ENCODE measurements at places on chromosomes 7 and 10. TPM values are rescaled to one million over a fixed set of nuclear protein-coding genes. Genes with fewer than 3 reads are reported as not detected.

DNA sequence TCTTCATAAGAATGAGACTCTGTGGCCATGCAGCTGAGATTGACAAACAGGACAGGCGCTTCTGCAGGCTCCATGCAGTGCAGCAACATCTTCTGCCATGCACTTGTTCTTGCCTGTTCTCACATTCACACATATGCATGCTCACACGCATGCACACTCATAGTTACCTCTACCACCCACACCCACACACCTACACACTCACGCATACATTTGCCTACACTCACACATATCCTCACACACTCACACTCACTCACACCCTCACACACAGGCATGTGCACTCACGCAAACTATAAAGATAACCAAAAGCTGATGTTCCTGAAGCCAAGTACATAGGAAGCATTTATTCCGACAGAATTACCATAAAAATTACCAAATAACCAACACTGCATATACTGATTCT lies 15.7 kb downstream of the GLI3 start:
- no peaks in the 10 kb centered on the region for H3K4me1 ChIP-seq
- no peak overlapping the region for H3K27ac ChIP-seq
- H3K4me3 ChIP-seq = no peak overlapping the region

GRCh38 chr7:45576249-45576929 lies 2.2 kb downstream of the ADCY1 start:
- H3K4me1 ChIP-seq = no peaks in the 10 kb centered on the region
- H3K27ac ChIP-seq = no peak overlapping the region
- H3K27me3 ChIP-seq = no peaks in the 10 kb centered on the region
- no peak overlapping the region for H3K4me3 ChIP-seq

RELN gene
- not detected for total RNA-seq

GRCh38 chr10:90583416-90583815 lies 274.4 kb downstream of the HTR7 start:
- no peak overlapping the region for H3K4me3 ChIP-seq
- H3K36me3 ChIP-seq = no peaks in the 10 kb centered on the region
- H3K4me1 ChIP-seq = no peaks in the 10 kb centered on the region
- no peak overlapping the region for H3K27ac ChIP-seq
- no peak for DNase-seq

- no peaks in the 10 kb centered on the region for H3K27me3 ChIP-seq
- H3K36me3 ChIP-seq = no peaks in the 10 kb centered on the region
- H3K4me3 ChIP-seq = no peak overlapping the region
- DNase-seq = no peak
- H3K27ac ChIP-seq = no peak overlapping the region
These were observed 36.7 kb upstream of the BNIP3 start for GRCh38 chr10:132018446-132018845.

CUZD1 gene
- 0.34 TPM for total RNA-seq

SPDYE5 gene
- total RNA-seq = not detected

DNA sequence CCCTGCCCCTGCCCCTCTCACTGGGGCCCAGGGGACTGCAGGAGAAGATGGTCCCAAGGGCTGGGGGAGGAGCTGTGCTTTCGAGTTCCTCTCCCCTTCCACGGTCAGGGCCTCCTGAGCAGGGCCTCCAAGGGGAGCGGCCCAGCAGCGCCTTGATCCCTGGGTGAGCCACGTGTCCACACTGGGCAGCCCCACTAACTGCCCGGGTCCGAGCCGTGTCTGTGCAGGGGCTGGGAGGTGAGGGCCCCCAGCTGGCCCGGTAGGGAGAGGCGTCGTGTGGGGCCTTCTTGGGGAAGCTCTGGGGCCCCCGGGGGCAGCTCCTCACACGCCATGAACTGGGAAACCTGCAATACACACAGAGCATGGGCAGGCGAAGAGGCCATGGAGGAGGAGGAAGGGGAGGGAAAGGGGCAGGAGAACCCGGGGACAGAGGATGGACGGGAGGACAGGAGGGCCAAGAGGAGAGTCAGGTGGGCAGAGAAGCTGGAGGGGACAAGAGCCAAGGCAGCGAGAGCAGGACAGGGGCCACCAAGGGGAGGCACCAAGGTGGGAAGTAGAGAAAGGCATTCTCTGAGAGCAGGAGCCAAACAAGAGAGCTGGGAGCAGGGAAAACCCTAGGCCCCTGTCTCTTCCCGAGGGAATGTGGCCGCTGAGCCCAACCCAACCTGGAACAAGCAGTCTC lies 32.8 kb downstream of the KCNH2 start:
- H3K4me3 ChIP-seq = no peak overlapping the region
- H3K36me3 ChIP-seq = no peaks in the 10 kb centered on the region
- no peak overlapping the region for H3K27ac ChIP-seq
- H3K4me1 ChIP-seq = peaks cover 12% of the 10 kb centered on the region
- no peak for DNase-seq

DNA sequence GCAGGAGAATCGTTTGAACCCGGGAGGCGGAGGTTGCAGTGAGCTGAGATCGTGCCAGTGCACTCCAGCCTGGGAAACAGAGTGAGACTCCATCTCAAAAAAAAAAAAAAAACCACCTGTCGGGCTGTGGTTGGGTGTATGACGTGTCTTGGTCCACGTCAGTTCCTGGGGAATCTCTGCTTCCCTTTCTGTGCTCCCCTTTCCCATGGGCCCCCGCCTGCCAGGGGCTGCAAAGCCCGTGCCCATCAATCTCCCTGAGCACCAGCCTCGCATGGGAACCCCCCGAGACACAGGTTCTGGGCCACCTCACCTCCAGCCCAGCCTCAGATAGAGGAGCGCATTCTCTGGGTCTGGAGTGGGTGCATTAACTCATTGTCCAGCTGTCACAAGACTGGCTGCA lies 2.3 kb upstream of the SH2B2 start:
- H3K4me3 ChIP-seq = no peak overlapping the region
- H3K4me1 ChIP-seq = peaks cover 17% of the 10 kb centered on the region
- H3K36me3 ChIP-seq = no peaks in the 10 kb centered on the region
- H3K27ac ChIP-seq = no peak overlapping the region
- H3K27me3 ChIP-seq = no peaks in the 10 kb centered on the region
- no peak for DNase-seq
